Mucosa of gallbladder (tissue), 1 donor: ENCODE measurements at places on chromosomes 6 and 20. TPM values are rescaled to one million over a fixed set of nuclear protein-coding genes. Genes with fewer than 3 reads are reported as not detected.

Gene PLEKHG1
- 24.5 TPM for total RNA-seq

GRCh38 chr6:83490217-83490807 is 22.0 kb upstream of the PRSS35 start:
- DNase-seq, result no peak

- no peak for DNase-seq
Measured at GRCh38 chr6:135161411-135162395, 19.4 kb upstream of the MYB start.

Gene ADGRF1
- 10.4 TPM for total RNA-seq

DNA sequence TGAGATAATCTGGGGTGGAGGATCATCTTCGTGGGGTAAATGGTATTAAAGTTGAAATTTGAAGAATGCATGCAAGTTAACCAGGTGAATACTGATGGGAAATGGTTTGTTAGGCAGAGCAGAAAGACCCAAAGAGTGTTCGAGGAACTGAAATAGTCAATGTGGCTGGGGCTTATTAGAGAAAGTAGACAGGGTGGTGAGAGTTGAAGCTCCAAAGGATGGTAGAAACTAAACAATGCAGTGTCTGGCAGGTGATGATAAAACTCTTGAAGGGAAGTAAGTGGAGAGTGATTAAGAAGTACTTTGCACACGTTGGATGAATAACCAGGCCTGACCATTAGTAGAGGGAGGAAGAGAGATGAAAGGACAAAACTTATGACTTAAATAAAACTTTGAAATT is 39.8 kb upstream of the CENPW start:
- no peak for DNase-seq

- DNase-seq, result no peak
Measured at GRCh38 chr20:3350422-3350821, 57.0 kb downstream of the DNAAF9 start.

- DNase-seq, result no peak
Measured at GRCh38 chr6:148727104-148727503, 19.7 kb upstream of the UST start.

DNA sequence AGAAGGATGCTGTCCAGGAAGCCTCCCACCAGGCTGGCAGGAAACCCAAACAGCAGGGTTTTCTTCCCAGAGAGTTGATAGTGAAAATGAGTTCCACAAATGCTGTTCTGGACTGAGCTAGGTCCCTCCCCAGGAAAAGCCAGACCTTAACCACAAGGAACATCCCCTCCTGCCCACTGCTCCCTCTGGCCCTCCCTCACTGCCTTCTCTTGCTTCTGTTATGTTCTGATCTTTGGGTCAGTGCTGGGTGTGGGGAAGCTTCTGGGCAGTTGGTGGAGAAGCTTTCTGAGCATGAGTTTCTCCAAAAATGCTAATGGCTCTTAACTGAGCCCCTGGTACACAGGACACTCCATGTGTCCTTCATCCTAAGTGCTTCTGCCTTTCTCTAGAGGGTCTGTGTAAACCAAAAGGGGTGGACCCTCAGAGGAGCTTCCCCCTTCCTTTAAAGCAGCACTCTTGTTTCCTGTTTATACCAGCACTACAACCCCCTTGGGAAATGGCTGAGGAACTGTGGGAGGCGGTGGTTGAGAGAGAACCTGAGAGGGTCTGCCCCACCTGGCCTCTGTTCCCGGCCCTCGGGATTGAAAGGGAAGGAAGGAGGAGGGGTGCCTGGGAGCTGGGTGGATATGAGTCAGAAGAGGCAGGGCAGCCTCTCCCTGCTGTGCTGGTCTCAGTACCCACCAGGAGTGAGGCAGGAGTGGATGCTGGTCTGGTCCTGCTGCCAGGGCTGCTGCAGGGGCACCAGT is 42.0 kb downstream of the CDS2 start:
- no peak for DNase-seq

- no peak for DNase-seq
Measured at GRCh38 chr6:158698931-158699330, 49.1 kb downstream of the SYTL3 start.

GRCh38 chr6:165219629-165220028 is 89.8 kb downstream of the C6orf118 start:
- DNase-seq, result no peak
